ENCODE measurements at places on chromosomes 4 and X.

GRCh38 chr4:129218360-129218759 lies 122.4 kb downstream of the C4orf33 start:
- no peak for DNase-seq

DNA sequence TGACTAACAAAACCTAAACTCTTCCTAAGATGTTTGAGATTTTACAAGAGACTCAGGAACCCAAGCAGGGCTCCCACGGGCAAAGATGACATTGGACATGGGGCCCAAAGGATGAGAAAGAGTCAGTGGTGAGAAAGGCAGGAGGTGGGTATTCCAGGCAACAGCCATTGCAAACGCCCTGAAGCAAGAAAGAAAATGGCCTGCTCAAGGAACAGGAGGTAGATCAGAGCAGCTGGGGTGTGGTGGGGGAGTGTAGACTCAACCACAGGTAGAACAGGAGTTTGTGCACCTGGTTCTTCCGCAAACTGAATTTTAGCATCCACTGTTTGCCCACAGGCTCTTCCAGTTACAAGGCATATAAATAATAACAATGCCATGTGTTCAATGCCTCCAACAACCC lies 3.3 kb downstream of the PPP2R2C start:
- DNase-seq = no peak

GRCh38 chr4:165440415-165441158 lies 61.8 kb downstream of the CPE start:
- DNase-seq = no peak

DNA sequence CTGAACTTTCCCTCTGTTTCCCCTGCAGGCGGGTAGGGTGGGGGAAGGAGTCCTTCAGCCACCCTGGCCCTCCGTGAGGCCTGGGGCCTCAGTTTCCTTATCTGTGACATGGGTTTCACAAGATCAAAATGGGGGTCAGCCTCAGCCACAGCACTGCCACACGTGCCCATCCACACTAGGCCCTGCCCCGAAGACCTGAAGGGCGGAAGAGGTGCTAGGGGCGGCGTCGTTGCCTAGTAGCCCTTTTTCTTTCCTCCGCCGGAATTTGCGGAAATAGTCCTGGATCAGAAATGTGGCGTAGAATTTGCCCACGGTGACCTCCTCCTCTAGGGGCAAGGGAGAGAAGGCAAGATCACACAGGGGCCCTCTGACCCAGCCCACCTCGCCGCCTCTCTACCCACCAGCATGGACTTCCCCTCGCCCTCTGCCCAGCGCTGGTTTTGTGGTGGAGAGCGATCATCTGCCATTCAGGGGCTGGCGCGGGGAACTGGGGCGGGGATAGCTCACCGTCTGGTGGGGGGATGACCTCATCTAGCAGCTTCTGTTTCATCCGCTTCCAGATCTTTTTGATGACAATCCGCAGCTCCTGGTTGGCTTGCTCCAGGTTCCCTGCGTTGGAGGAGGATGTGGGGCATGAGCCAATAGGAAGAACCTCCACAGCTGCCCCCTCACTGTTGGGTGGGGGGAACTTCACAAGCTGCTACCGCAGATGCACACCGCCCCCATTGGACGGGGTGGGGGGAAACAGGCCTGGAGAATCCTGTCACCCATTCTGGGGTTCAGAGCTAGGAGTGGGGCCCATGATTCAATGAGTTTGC lies 9.7 kb upstream of the SYP start:
- DNase-seq = no peak

GRCh38 chrX:42465821-42466220 lies 312.1 kb downstream of the PPP1R2C start:
- DNase-seq = no peak
